ENCODE measurements at places on chromosomes 6 and 20. TPM values are rescaled to one million over a fixed set of nuclear protein-coding genes. Genes with fewer than 3 reads are reported as not detected.

DNA sequence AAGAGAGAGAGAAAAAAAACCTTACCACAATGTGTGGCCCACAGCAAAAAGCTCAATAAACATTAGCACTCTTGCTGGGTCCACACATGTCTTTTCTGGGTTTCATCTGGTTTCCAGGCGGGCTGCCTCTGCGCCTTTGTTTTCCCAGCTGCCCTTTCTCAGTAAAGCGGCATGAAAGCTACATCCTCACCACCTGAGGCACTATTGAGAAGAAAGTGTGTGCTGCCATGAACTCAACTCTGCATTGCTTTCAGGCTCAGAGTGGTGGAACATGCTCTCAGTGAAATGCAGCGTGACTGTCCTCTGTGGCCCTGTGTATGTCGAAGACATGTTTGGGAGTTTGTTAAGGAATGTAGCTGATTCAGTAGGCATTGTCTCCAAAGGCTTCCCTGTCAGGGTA, 102.3 kb downstream of the LYRM2 start:
- no peak for DNase-seq

DNA sequence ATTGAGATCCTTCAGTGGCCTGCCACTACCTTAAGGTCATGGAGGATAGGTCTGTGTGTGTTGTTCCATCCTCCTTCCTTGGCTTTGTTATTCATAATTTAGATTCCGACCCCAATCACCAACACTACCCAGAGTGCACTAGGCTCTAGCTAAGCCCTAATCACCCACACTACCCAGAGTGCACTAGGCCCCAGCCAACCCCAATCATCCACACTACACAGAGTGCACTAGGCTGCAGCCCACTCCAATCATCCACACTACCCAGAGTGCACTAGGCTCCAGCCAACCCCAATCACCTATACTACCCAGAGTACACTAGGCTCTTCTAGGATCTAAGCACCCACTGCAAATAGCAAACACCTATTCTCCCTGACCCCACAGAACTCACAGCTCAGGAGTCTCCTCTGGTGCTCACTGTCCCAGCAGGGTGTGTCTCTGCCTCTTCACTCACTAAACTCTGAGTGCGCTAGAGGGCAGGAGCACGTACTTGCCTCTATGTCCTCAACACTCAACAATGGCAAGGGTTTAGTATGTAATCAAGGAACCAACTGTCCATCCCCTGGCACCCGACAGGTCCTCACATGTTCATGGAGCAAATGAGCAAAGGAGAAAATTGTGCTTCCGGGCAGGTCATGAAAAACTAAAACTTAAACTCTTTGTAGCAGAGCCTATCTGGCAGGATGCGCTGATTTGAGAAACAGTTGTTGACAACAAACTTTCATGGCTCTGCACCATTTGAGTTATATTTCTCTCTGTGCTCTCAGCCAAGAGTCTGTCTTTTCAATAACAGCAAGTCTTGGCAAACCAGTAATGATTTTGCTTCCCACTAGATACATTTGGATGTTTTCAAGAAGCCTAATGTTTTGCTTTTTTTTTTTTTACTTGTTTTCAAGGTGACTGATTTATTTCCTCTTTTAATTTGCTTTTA, 54.3 kb downstream of the SLC22A23 start:
- DNase-seq, result no peak

- DNase-seq, result peak; percentile 60
These were observed at the start of gene ELOVL2 for GRCh38 chr6:11043961-11044711. Gene ELOVL2, minus strand, starts transcription at chr6:11044305. Its CDS starts 75 bp downstream, at chr6:11044230.

GRCh38 chr6:135831016-135831415, 20.5 kb upstream of the PDE7B start:
- no peak for DNase-seq

GRCh38 chr6:2221726-2222274, 23.6 kb downstream of the GMDS start:
- DNase-seq, result peak; percentile 43

Gene TRDN
- total RNA-seq, result 0.12 TPM

Gene FNDC11
- total RNA-seq, result not detected

Gene CASS4
- total RNA-seq, result 0.15 TPM

Gene PTGIS
- total RNA-seq, result 0.07 TPM

Gene VGLL2
- not detected for total RNA-seq
